ENCODE measurements at places on chromosomes 7 and 10. TPM values are rescaled to one million over a fixed set of nuclear protein-coding genes. Genes with fewer than 3 reads are reported as not detected.

GRCh38 chr10:116298586-116298985, 25.6 kb upstream of the GFRA1 start:
- no peak overlapping the region for H3K4me3 ChIP-seq
- no peaks in the 10 kb centered on the region for H3K36me3 ChIP-seq
- H3K27me3 ChIP-seq, result no peaks in the 10 kb centered on the region

DNA sequence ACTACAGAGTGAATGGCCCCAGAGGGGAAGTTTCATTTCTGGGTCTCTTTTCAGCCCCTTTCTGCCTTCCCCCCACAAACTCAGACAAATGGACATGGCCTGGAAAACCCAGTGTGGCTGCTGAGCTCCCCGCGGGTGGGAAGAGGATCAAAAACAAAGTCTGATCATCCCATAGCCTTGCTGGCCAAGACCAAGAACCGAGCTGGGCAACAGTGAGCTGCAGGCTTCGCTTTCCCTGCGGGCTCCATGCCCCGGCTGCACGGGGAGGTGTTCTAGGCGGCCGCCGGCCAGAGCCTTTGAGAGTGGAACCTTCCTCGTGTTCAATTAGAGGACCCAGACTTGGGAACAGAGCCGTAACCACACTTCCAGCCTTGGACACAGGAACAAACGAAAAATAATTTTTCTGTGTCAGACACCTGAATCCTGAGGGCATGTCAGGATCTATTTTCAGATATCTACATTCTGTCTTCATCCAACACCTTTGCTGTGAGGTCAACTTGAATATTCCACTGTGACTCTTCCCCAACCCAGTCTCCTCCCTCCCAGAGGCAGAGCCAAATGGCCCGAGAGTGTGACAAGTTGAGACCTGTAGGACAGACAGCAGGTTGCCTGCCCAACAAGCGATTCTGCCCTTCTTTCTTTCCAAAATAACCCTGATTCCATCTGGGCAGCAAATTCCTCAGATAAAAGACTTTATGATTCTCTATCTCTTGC, 26.0 kb downstream of the WDR86 start:
- H3K4me3 ChIP-seq, result no peak overlapping the region
- peaks cover 19% of the 10 kb centered on the region for H3K4me1 ChIP-seq
- H3K27ac ChIP-seq, result no peak overlapping the region
- no peak for DNase-seq
- H3K27me3 ChIP-seq, result peaks cover 18% of the 10 kb centered on the region

GRCh38 chr7:85191383-85191782, 4.5 kb upstream of the SEMA3D start:
- no peaks in the 10 kb centered on the region for H3K27me3 ChIP-seq
- H3K36me3 ChIP-seq, result no peaks in the 10 kb centered on the region
- peaks cover 8% of the 10 kb centered on the region for H3K4me1 ChIP-seq

DNA sequence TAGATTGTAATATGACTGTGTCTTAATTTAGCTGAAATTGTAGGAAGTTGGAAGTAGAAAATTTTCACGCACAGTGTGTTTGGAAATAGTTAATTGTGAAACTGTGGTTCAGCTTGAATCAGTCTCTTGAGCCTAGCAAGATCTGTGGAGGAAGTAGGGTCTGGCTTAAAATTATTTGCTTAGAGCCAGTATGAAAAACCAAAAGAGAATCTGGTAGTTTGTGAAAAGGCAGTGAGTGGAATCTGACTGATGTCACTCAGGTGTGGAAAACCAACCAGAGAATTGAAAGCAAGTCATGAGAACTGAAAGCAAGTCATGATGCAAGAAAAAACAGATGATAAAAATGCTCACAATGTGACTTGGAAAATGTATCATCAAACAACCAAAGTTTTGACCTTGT, 11.5 kb downstream of the LIPJ start:
- no peak overlapping the region for H3K4me3 ChIP-seq
- no peaks in the 10 kb centered on the region for H3K27me3 ChIP-seq
- H3K27ac ChIP-seq, result no peak overlapping the region

GRCh38 chr10:121240011-121240410, 358.2 kb downstream of the FGFR2 start:
- H3K27me3 ChIP-seq, result no peaks in the 10 kb centered on the region
- peaks cover 8% of the 10 kb centered on the region for H3K4me1 ChIP-seq
- no peak overlapping the region for H3K4me3 ChIP-seq
- no peaks in the 10 kb centered on the region for H3K36me3 ChIP-seq
- DNase-seq, result no peak
- no peak overlapping the region for H3K27ac ChIP-seq

DNA sequence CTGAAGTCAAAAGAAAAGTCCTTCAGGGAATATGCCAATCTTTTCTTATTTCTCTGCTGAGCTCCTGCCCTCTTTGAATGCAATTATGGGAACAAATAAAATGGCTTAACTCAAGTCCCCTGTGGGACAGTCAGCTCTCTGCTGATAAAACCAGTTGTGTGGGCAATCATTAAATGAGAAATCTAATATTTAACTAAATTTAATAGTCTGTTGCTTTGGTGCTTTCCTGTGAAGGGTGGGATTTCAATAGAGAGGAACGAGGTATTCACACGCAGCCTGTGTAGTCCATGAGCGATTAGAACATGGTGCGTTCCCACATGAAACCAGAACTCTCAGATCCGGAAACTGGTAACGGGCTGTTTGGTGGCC, 138.4 kb downstream of the PAXIP1 start:
- no peaks in the 10 kb centered on the region for H3K36me3 ChIP-seq
- H3K4me3 ChIP-seq, result no peak overlapping the region
- no peaks in the 10 kb centered on the region for H3K4me1 ChIP-seq
- DNase-seq, result no peak
- H3K27ac ChIP-seq, result no peak overlapping the region

GRCh38 chr7:113715981-113716856, 202.6 kb downstream of the PPP1R3A start:
- H3K4me3 ChIP-seq, result no peak overlapping the region
- DNase-seq, result no peak
- H3K27ac ChIP-seq, result peak overlapping the region; percentile 54
- H3K36me3 ChIP-seq, result no peaks in the 10 kb centered on the region

DNA sequence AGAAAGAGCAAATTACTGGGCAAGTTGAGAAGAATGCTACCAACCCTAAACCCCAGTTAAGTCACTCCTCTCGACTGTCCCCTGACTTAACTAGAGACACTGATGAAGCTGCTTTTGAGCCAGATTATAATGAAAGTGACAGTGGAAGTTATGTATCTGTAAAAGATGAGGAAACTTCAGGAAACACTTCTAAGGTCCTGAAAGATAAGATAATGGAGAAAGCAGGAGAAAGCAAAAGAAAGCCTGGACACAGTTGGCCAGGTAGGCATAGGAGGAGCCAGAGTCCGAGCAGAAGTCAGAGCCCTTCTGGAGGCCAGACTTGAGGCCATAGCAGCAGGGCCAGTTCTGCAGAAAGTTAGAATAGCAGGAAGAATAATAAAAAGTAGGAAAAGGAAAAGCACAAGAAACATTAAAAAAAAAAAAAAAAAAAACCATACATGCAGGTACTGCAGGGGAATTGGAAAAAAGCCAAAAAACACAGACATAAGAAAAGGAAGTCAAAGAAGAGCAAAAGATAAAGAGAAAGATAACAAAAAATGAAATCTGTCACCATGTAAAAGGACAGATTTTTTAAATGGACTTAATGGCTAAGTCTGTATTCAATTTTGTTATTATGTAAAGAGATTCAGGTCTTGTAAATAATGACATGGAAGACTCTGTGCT, 101.0 kb upstream of the KCNMA1 start:
- peaks cover 8% of the 10 kb centered on the region for H3K4me1 ChIP-seq
- H3K36me3 ChIP-seq, result no peaks in the 10 kb centered on the region
- no peaks in the 10 kb centered on the region for H3K27me3 ChIP-seq
- no peak overlapping the region for H3K4me3 ChIP-seq
- no peak overlapping the region for H3K27ac ChIP-seq

DNA sequence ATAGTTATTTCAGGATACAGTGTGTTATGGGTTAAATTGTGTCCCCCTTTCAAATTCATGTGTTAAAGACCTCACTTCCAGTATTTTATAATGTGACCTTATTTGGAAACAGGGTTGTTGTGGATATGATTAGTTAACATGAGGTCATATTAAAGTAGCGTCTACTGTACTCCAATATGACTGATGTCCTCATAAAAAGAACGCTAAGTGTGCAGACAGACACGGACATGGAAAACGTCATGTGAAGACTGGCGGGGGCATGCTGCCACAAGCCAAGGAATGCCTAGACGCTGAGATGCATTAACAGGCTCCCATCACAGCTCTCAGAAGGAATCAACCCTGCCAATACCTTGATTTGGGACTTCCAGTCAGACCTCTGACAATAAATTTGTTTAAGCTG, 1.5 kb upstream of the WDR37 start:
- no peak for DNase-seq
- H3K4me3 ChIP-seq, result no peak overlapping the region
- peak overlapping the region; percentile 100 for H3K27ac ChIP-seq
- H3K36me3 ChIP-seq, result no peaks in the 10 kb centered on the region
- H3K4me1 ChIP-seq, result peaks cover 37% of the 10 kb centered on the region

GPR22 gene
- total RNA-seq, result not detected

GPR15LG gene
- not detected for total RNA-seq

MCM10 gene
- total RNA-seq, result not detected

CCDC172 gene
- total RNA-seq, result not detected

STK17A gene
- 22.3 TPM for total RNA-seq

LRRC4 gene
- 1.4 TPM for total RNA-seq

NPC1L1 gene
- 0.54 TPM for total RNA-seq

NACAD gene
- total RNA-seq, result 5.3 TPM

GIMAP7 gene
- total RNA-seq, result 10.0 TPM

ZKSCAN1 gene
- total RNA-seq, result 32.5 TPM

ZNF727 gene
- 4.3 TPM for total RNA-seq

FAM13C gene
- 33.9 TPM for total RNA-seq

ADK gene
- 26.7 TPM for total RNA-seq

SLC26A4 gene
- total RNA-seq, result 0.54 TPM

DGKB gene
- 13.7 TPM for total RNA-seq

Measured in sigmoid colon (tissue), 7 donors.